GM03348 (cell line): ENCODE measurements at places on chromosomes 3 and 15.

DNA sequence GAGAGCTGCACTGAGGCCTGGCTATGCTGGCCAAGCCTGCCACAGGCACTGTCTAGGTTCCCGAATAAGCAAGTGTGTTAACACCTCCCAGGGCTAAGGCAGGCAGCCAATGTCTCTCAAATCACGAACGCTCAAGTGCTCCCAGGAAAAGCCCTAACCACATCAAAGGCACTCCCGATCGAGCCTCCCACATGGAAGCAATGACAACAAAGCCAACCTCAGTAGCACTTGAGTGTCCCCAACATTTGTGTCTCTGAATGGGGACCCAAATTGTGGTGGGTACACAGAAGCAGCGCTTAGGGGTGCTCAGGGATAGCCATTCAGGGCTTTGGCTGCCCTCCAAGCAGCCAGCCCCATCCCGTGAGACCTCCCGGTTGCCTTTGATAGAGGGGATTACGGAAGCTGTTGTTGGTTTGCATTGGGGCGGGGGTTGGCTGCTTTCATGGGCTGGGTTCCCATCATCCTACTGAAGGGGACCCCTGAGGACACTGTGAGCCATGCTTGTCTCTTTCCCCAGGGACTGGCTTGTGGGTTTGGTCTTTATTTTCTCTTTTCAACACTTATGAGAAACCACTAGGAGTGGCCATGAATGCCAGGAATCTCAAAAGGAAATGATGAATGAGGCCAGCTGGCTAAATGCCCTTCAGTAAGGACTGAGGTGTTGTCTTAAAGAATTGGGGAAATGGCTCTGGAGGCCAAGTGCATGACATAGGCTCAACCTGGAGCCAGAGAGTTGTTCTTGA lies 234.1 kb upstream of the FEZF2 start:
- peak; percentile 50 for DNase-seq

GRCh38 chr3:51937014-51937413 lies 4.7 kb downstream of the RRP9 start:
- no peak for DNase-seq

DNA sequence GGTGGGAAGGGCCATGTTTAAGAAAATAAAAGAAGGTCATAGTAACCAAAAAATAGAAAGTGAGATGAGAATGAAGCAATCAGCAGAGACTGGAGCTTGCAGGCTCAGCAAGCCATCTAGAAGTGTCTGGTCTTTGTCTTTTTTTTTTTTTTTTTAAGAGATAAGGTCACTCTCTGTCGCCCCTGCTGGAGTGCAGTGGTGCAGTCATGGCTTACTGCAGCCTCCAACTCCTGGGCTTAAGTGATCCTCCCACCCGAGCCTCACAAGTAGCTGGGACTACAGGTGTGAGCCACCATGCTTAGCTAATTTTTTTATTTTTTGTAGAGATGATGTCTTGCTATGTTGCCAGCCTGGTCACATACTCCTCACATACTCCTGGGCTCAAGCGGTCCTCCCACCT lies 36.2 kb downstream of the GXYLT2 start:
- no peak for DNase-seq

DNA sequence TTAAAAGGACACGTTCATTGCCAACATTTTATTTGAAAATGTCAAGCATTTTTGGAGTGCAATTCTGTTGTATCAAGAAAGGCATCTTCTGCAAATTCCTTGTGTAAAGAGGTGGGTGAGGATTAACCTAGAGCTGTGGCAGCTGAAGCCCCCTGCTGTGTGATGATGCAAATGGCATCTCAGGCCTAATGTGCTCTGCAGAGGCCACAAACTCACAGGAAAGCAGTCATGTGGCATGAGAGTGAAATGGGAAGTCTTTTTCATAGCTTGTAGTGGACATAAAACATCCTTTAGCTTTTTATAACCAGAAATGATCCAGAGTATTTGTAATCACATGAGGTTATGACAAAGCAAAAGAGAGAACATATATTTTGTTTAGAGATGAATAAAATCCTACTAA lies 6.4 kb downstream of the CADM2 start:
- no peak for DNase-seq

DNA sequence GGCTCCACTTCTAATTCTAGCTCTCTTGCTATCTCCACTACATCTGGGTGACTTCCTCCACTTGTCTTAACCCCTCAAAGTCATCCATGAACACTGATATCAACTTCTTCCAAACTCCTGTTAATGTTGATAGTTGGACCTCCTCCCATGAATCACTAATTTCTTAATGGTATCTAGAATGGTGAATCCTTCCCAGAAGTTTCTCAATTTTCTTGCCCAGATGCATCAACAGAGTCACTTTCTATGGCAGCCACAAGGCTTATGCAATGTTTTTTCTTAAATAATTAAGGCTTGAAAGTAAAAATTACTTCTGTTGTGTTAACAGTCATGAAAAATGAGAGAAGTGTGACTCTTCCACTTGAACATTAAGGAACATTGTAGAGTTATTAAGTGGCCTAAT lies 164.3 kb downstream of the PCCB start:
- DNase-seq, result no peak
